ENCODE measurements at places on chromosomes 7 and 10.

GRCh38 chr7:100598425-100598824 lies 3.7 kb upstream of the PCOLCE start:
- no peak for DNase-seq

- DNase-seq = no peak
Observed at GRCh38 chr10:12921163-12921562, 80.3 kb downstream of the CCDC3 start.

DNA sequence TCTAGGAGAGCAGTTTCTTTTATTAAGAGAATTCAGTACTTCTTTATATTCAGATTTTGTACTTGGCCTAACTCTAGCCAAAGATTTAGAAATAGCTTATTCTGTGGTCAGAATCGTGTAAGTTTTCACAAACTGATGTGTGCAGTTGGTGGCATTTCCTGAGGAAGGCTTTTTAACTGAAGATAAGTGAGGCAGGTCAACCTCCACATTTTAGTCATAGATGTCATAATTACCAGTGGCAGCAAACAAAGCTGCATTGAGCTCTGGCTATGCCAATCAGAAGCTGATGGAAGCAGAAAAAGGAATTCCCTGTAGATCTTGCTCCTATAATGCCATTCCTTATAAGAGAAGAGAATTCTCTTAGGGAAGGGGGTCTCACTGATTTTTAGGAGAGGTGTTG lies 141.3 kb upstream of the SP8 start:
- DNase-seq = no peak

DNA sequence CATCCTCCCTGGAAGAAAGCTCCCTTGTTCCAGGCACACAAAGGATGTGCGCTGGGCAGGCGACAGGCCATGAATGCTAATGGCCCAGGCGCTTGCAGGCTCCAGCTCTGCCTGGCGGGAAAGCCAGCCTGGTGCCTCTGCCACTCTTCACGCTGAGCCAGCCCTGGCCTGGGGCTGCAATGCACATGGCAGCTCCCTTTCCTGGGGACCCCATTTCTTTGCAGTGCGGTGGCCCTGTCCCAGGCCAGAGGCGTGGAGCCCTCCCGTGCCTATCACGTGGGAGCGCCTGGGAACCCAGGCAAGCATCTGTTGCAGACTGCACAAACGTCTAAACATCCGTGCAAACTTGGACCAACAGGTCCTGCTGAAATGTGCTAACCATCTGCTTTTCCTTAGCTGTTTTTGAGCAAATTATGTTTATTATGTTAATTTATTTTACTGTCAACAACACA lies 152.1 kb upstream of the LYZL2 start:
- no peak for DNase-seq

DNA sequence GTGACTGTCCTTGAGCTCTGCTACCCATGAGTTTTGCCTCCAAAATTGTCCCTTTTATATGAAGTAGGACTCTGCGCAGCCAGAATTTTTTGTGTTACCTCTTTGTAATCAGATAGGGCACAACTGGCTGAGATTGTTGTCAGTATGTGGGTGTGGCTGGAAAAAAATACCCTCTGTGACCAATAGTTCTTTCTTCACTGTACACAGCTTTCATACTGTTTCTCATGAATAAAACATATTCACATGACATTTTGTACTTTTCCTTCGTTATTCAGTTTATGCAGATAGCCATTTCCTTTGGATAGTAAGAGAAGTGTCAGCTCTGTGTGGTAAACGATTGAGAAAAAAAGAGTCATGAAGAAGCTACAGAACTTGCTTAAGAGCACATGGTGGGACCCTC lies 49.6 kb upstream of the WNT8B start:
- no peak for DNase-seq

GRCh38 chr10:86066696-86067095 lies 299.9 kb downstream of the GRID1 start:
- DNase-seq = no peak

DNA sequence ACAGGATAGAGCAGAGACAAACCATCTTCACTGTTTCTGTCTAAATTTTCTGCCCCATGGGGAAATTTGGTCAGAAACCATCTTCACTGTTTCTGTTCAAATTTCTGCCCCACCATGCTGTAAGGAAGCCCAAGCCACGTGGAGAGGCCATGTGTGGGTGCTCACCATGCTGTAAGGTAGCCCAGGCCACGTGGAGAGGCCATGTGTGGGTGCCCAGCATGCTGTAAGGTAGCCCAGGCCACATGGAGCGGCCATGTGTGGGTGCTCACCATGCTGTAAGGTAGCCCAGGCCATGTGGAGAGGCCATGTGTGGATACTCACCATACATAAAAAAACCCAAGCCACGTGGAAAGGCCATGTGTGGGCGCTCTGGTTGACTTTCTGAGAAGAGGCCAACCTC lies 1088.7 kb upstream of the AUTS2 start:
- DNase-seq = no peak

DNA sequence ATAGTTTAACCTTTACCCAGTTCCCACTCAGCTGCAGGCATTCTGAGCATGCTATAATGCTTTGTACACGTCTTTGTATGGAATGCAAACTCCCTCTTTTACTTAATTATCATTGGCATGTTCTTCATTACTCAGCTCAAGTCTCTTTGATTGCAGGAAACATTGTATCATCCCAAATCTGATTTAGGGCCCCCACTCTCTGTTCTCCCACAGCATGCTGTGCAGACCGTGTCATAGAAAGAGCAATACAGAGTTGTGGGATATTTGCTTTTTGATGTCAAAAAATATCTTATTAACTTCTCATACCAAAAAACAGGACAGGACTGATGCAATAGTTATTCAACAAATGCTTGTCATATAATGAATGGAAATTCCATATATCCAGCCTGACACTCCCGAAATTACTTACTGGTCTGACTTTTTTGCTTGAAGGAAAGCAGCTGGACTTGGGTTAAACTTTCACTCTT lies 1081.5 kb upstream of the C7orf33 start:
- DNase-seq = no peak

DNA sequence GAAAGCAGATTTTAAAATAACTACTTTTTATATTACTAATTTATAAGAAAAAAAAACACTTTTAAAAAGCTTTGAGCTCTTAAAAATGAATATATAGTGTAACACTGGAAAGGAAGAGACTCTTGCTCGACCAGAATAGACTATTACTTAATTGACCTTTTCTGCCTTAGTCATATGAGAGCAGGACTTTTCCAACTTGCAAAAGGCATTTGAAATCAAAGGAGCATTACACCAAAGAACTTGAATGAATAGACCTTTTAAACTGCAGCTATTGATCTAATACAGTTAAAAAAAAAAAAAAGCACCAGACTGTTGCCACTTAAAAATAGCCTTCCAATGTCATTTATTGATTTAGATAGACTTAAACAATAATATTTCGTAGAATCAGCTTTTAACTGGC lies 17.2 kb upstream of the SEMA3D start:
- no peak for DNase-seq

GRCh38 chr7:46160861-46161260 lies 239.8 kb upstream of the IGFBP3 start:
- no peak for DNase-seq

Data from stimulated activated CD4-positive, alpha-beta T cell treated with anti-CD3 and anti-CD28 coated beads, Interleukin-2, amount 100 ng/mL, for 4 hours (primary cell).